ENCODE measurements at places on chromosomes 6 and 20.

GRCh38 chr6:128558924-128559323 lies 38.5 kb upstream of the PTPRK start:
- no peak for DNase-seq

GRCh38 chr6:35181308-35181932 lies 32.3 kb upstream of the SCUBE3 start:
- DNase-seq: no peak

- no peak for DNase-seq
Observed at GRCh38 chr6:155301867-155302266, 12.4 kb downstream of the TFB1M start.

DNA sequence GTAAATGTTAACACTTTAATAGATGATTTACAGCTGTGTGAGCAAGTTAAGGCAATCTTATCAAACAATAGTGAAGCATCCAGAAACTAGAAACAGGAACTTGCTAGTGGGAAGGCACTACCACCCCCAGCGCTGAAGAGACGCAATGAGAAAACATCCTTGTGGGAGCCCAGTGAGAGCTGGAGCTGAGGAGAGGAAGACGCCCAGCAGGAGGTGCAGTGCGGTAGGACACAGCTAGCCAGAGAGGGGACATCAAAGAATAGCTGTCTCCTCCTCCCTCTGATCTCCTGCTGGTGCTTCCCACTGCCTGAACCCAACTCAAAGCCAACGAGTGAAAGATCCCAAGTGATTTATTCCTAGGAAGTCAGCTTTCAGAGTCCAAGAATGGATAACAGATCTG lies 140.3 kb downstream of the COL12A1 start:
- DNase-seq: no peak

DNA sequence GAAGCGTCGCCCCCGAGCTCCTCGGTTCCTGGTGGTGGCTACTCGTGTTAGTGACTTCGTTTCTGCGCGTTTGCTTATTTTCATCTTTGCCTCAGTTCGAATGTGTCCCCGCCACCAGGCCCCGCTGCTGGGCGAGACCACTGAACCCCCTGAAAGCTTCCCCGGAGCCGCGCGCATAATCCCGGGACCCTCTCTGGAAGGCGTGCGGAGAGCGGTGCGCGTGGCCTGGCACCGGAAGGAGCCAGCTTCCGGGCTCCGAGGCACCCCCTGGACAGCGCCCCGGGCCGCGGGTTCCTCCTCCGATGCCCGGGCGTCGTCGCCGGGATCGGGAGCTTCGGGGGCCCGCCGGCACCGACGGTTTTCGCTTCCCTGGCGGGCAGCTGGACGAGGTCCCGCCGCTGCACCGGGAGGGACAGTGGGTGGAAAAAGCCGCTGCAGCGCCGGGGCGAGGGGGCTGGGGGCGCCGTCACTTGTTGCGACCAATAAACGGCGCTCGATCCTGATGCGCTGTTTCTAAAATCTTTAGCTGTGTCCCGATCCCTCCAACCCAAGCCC lies 643 bp upstream of the SLC35D3 start:
- DNase-seq: peak; percentile 14

GRCh38 chr20:8447262-8448120 lies 315.4 kb downstream of the PLCB1 start:
- no peak for DNase-seq

DNA sequence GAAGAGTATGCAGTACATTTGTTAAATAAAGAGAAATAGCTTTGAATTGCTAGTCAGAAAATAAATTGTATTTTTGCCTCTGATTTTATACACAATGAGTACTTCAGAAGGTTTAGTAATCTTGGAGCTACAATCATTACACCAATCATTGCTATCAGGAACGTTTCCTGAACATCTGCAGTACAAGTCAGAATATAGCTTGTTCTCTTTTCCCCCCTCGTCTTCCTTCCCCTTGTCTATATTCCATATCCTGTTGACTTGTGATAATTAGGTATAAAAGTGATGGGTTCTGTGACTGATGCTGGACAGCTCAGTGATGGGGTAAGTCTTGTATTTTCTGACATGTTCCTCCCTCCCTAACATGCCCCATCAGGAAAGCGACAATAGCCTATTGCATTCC lies 94.0 kb downstream of the AHI1 start:
- no peak for DNase-seq

DNA sequence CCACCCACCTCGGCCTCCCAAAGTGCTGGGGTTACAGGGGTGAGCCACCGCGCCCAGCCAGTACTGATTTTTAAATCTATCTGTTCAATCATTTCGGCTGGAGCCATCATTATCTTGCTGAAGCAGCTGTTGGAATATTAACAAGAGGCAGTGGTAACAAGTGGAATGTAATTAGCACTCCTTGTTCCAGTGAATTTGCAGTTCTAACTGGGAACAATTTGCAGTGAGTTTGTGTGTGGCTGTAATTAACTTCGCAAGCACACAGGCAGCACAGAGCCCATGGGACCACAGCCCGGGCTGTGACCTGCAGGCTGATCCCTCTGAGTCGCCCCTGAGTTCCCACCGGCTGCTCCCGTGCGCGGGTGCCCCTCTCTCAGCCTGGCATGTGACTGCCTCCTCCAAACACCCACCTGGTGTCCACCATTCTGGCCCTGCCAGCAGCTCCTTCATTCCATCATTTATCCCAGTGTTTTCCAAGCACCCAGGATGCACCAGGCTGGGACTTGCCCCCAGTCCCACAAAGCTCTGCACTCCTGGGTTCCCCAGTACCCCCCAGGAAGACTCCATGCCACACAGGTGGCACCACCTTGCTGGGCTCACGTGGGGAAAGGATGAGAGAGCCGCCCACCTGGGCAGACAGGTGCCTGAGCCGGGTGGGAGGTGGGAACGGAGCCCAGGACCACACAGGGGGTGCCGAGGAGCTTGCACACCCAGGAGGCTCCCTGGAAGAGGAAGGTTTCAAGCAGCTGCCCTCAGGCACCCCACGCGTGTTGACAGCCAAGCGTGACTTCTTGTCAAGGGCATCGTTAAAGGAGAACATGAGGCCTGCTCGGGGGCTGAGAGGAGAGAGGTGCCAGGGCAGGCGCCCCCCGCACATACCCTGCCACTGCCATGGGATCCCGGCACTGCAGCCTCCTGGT lies 75.2 kb downstream of the YTHDF1 start:
- no peak for DNase-seq

- no peak for DNase-seq
Observed at GRCh38 chr6:144493035-144493910, 208.1 kb downstream of the UTRN start.

GRCh38 chr20:19644085-19644484 lies 114.0 kb upstream of the RIN2 start:
- DNase-seq: peak; percentile 3

- no peak for DNase-seq
Observed at GRCh38 chr6:42380228-42380979, 71.3 kb downstream of the TRERF1 start.

DNA sequence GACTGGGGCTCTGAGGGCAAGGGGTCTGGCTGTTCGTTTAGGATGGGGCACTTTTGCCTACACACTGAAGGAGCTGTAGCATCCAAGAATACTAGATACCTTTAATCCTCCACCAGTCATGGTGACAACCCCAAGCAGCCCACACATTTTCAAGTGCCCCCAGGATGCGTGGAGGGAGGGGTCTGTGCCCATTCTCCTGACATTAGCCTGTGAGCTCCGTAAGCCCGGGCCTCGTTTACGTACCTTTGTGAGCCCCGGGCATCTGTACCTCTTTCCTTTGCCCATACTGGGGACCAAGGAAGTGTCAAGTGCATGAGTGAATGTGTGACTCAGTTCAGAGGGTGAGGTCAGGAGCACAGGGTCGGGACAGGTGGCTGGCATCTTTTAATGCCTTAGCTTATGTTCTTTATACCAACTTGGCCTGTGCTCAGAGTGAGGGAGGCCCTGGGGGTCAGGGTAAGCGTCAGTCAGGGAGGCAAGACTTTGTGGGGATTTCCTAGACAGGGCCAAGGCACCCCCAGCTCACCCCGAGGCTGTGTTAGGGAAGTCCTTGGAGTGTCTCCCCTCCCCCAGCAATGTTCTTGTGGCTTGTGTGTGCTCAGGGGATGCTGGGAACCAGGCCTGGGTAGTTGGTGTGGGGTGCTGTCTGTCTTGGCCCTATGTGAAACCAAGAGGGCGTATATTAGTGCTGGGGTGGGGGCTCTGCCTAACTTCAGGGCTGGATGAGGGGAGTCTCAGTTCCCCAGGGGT lies 12.9 kb downstream of the VEGFA start:
- DNase-seq: no peak

DNA sequence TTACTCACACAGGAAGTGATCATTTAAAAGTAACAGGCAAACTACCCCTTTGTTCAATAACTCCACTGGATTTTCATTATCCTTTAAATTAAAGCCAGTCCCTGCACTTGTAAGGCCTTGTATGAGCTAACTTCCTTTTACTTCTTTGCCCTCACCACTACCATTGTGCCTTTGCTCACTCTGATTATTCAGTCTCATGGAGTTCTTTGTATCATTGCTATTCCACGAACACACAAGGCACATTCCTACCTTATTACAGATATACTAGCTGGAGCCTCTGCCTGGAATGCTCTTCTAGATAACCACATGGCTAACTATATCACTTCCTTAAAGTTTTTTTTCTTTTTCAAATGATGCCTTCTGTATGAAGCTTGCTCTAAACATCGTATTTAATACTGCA lies 748.6 kb upstream of the HS3ST5 start:
- DNase-seq: no peak

DNA sequence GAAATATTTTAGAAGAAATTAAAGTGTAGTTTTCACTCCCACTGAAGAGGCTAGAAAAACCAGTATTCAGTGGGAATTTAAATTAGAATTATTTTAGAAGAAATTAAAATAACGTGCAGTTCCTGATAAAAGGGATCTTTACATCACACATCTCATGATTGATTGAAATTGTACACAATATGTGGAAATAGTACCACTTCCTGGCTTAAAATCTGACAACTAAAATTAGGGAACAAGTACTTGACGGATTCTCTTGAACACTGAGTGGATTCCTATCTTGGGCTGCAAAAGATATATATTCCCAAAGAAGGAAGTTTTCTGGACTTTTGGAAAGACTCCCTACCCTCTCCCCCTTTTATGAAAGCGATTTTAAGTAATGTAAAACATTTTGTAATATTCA lies 14.6 kb upstream of the MTCL3 start:
- DNase-seq: no peak

GRCh38 chr6:108733706-108734265 lies 114.4 kb upstream of the ARMC2 start:
- no peak for DNase-seq

GRCh38 chr20:48025051-48025515 lies 239.8 kb upstream of the SULF2 start:
- DNase-seq: peak; percentile 72

DNA sequence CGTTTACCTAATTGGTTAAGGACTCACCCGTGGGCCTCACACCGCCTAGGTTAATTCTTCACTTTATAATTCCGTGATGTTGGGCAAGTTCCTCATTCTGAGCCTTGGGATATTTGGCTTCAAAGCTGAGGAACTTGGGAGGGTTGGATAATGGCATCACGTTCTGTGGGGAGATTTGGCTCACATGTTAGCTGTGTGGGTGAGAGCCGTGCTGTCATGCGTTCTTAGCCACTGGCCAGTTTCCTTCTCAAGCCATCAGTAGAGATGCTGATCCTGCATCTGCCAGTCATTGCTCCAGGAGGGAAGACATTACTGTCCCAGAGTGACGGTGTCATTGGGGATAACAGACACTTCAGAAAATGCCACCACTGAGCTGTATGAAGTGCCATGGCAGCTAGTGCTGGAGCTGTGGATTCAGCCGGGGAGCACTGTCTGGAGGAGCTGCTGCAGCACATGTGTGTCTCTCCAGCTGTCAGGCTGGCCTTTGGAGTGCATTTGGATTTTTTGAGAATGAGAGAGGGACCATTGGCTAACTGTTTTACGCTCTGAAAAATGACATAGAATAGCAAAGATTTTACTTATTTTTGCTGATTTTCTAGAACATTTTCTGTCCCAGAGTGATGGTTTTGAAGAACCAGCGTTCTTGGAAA lies 16.5 kb downstream of the IGF2R start:
- no peak for DNase-seq

DNA sequence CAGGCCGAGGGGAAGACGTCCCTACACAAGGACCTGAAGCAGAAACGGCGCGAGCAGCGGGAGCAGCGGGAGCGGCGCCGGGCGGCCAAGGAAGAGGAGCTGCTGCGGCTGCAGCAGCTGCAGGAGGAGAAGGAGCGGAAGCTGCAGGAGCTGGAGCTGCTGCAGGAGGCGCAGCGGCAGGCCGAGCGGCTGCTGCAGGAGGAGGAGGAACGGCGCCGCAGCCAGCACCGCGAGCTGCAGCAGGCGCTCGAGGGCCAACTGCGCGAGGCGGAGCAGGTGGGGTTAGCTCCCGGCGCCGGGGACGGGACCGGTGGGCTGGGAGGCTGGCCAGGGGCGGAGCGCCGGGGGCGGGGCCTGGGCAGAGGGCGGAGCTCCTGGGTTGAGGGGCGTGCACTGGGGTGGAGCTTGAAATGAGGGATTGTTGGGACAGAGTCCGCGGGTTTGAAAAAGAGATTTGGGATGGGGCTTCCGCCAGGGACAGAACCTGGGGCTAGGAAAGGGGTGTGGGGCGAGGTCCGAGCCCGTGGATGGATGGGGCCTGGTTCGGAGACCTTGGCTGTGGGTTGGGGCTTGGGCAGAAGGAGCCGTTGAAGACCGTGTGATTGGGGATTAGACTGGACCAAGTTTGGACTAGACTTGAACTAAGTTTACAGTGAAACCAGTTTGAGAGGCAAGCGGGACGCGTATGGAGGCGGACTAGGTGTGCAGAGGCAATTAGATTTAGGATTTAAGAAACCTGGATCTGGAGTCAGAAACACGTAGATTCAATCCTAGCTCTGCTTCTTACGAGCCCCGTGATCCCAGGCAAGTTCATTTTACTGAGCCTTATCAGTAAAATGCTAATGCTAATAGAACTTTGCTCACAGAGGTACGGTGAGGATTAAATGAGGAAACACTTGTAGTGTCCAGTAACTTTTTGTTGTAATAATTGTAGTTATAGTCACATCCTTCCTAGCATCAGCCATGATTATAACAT lies 20.9 kb downstream of the DEF6 start:
- peak; percentile 78 for DNase-seq

DNA sequence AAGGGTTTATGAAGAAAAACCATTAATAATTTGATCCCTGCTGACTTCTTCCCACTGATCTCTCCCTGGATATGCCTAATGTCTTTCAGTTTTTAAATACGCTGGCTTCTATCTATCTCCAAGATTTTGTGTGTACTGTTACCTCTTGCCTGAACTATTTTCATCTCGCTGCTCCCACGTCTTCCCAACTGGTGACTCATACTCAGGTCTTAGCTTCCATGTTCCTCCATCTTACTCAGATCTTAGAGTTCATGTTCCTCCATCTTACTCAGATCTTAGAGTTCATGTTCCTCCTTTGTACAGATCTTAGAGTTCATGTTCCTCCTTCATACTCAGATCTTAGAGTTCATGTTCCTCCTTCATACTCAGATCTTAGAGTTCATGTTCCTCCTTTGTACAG lies 21.6 kb downstream of the GPR6 start:
- DNase-seq: no peak

GRCh38 chr20:24663496-24663895 lies 194.1 kb downstream of the SYNDIG1 start:
- DNase-seq: no peak
